ENCODE measurements at places on chromosomes 5 and 9.

GRCh38 chr9:7601739-7602138 lies 197.8 kb downstream of the DMAC1 start:
- no peak for DNase-seq

- DNase-seq: no peak
Observed at GRCh38 chr9:104775976-104776375, 12.0 kb downstream of the NIPSNAP3B start.

GRCh38 chr9:87671478-87671877 lies 54.4 kb upstream of the CTSL start:
- no peak for DNase-seq

- no peak for DNase-seq
Observed at GRCh38 chr9:127876026-127876763, 1.3 kb downstream of the AK1 start.

- DNase-seq: peak; percentile 24
Observed at GRCh38 chr5:120678279-120678678, 214.2 kb downstream of the PRR16 start.

DNA sequence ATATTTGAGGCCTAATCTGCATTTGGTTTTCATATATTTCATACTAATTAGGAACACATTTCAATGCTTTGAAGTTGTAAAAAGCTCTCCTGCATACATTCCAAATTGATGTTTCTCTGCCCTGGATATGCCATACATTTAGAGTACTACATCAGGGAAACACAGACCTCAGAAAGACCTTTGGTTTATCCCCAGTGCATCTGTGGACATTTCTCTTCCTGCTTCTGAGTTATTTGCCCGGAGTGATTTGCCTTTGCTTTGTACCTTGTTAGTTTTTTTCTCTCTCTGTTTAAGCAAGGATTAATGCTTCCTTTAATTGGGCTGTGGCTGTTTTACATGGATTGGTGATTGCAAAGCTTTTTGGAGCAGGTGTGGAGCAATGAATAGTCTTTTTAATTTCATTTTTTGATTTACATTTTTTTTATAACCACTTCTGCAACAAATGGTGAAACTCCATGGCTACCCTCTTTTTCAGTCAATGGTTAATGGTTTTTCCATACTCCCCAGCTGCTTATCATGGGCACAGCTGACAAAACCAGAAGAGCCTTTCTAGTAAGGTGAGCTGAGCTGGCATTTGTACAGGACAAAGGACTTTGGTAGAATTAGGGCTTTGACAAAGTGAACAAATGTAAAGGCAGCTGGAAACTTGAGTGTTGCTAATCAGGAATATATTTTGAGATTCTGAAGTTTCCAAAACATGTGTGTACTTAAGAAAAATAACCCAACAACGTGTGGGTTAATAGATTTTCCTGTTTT lies 54.2 kb downstream of the ZSWIM6 start:
- no peak for DNase-seq

GRCh38 chr9:68626526-68626925 lies 78.5 kb upstream of the PIP5K1B start:
- no peak for DNase-seq

DNA sequence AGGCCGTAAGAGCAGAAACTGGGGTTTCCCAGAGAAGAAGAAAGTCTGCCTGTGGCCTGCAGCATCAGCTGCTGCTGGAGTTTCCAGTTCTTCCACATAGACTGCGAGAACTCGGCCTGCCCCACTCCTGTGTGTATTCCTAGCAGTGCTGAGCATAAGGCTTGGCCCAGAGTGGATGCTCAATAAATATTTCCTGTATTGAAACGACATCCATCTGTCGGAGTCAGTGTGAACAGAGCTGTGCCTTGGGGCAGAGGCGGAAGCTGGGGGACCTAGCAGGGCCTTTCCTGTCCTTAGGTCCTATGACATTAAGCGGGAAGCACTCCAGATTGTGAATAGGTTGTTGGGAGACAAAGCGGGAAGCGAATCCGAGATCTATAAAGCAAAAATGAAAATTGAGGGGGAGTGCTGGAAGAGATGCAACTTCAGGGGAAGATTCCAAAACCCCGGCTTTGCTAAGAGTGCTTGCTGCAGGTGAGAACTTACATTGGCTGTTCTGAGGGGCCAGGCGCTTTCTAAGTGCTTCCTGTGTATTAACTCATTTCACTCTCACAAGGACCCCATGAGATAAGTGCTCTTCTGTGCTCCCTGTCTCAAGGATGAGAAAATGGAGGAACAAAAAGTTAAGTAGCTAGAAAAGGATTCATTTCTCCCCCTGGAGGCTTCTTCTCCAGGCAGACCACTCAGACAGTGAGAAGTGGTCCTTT lies 76.1 kb upstream of the CXCL14 start:
- no peak for DNase-seq

- DNase-seq: no peak
Observed at GRCh38 chr9:111362526-111362925, 32.5 kb upstream of the OR2K2 start.

GRCh38 chr5:151682240-151682639 lies 4.5 kb downstream of the SPARC start:
- DNase-seq: no peak

GRCh38 chr5:177372910-177373309 lies 11.3 kb upstream of the SLC34A1 start:
- no peak for DNase-seq

DNA sequence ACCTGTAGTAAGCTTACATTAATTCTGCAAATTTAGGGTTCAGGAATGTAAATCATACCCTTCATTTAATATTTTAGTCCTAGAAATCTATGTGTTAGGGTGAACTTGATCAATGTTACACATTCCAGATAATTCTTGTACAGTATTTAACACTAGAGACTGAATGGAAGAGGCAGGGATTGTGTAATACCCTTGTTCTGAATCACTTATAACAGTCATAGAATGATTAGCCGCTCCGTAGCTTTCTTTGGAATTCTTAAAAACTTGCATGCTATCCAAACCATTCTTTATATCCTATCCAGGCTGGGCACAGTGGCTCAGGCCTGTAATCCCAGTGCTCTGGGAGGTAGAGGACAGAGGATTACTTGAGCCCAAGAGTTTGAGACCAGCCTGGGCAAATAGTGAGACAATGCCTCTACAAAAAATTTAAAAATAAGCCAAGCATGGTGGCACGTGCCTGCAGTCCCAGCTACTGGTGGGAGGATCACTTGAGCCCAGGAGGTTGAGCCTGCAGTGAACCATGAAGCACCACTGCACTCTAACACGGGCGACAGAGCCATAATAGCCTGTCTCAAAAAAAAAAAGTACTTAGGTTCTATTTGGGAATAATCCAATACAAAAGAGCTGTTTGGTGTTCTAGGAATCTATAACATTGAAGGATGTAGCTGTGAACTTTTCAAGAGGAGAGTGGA lies 8.3 kb downstream of the ZNF483 start:
- DNase-seq: peak; percentile 20

- DNase-seq: no peak
Observed at GRCh38 chr5:145375521-145375920, 459.6 kb downstream of the PRELID2 start.

GRCh38 chr5:132176987-132177386 lies 50.7 kb downstream of the P4HA2 start:
- DNase-seq: peak; percentile 20

GRCh38 chr5:106749826-106750225 lies 920.9 kb downstream of the EFNA5 start:
- no peak for DNase-seq

GRCh38 chr9:108158236-108158995 lies 668.8 kb upstream of the KLF4 start:
- DNase-seq: no peak

DNA sequence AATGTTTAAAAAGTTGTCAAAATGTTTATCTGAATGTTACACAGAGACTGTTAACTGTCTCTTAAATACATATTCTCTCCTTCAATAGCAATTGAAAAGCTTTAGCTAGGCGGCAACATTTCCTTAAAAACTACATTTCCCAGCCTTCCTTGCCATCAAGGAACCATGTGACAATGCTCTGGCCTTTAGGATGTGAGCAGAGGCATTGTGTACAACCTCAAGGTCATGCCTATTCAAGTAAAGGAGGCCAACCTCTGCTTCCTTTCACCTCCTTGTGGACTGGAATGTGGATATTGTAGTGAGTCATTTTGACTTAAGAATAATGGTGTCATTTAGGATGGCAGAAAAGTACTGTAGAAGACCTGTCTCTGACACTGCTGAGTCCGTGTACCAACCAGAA lies 23.7 kb upstream of the MROH2B start:
- DNase-seq: peak; percentile 58

- peak; percentile 39 for DNase-seq
Observed at GRCh38 chr5:124669956-124670721, 76.3 kb downstream of the ZNF608 start.

- DNase-seq: peak; percentile 66
Observed at GRCh38 chr5:136037001-136037705, 8.4 kb downstream of the TGFBI start.

GRCh38 chr9:120608421-120608820 lies 28.5 kb upstream of the CDK5RAP2 start:
- no peak for DNase-seq

DNA sequence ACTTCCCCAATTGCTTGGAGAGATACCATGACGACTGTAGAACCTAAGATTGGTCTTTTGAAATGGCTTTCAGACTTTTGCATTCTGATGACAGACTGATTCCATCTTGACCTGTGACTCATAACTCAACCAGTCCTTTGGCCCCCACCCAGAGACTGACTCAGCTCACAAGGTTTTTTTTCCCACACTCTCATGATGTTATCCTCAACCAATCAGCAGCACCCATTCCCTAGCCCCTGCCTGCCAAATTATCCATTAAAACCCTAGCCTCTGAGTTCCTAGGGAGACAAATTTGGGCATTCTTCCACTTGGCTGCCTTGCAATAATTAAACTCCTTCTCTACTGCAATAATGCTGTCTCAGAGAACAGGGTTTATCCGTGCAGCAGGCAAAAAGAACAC lies 1263.3 kb upstream of the CDH9 start:
- DNase-seq: peak; percentile 88

DNA sequence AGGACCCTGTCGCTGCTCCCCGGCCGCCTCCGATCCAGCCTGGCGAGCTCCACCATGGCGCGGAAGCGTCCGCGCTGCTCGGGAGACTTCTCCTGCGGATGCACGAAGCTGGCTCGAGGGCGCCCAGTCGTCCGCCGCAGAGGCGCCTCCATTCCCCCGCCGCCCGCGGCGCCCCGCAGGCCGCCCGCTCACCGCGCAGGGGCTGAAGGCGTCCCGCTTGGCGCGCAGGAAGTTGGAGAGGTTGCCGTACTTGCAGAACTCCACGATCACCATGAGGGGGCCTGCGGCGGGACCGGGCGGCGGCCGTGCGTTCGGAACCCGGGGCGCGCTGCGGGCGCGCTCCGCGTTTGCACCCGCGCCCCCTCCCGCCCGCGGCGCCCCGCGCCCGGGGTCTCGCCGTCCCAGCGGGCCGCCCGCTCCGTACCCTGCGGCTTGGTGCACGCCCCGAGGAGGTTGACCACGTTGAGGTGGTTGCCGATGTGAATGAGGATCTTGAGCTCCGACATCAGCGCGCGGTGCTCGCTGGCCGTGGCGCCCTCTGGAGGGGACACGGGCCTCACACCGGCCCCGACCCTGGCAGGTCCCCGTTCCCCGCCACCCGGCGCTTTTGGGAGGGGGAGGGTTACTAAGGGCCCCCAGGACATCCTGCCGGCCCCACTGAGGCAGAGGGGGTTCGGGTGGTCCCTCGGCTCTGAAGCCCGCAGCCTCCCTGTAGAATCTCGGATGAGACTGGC lies 27.7 kb upstream of the SCGB3A1 start:
- DNase-seq: peak; percentile 53

DNA sequence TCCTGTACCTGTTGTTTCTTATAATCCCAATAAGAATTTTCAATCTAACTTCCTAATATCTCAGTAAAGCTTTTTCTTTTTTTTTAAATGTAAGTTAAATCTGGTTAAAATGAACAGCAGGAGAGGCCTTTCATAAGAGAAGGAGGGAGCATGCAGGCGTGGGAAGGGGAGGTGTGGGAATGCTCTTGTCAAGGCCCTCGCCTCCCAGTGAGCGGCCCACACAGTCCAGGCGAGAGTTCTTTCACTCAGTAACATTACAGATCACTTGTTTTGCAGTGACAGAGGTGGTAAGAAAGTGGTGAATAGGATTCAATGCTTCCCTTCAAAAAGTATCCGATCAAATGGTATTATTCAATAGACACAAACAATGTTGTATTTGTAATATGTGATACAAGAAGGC lies 125.0 kb downstream of the EPB41L4A start:
- DNase-seq: no peak

DNA sequence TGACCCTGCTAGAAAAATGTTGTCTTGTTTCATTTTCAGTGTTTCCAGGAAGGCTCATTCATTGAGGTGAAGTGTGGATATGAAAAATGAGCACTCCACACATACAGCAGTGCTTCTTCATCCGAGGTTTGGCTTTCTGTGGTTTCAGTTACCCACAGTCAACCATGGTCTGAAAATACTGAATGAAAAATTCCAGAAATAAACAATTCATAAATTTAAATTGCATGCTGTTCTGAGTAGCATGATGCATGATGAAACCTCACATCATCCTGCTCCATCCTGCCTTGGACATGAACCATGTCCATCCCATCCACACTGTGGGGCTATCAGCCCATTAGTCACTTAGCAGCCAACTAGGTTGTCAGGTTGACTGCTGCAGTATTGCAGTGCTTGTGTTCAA lies 10.4 kb upstream of the SLC45A2 start:
- peak; percentile 47 for DNase-seq

DNA sequence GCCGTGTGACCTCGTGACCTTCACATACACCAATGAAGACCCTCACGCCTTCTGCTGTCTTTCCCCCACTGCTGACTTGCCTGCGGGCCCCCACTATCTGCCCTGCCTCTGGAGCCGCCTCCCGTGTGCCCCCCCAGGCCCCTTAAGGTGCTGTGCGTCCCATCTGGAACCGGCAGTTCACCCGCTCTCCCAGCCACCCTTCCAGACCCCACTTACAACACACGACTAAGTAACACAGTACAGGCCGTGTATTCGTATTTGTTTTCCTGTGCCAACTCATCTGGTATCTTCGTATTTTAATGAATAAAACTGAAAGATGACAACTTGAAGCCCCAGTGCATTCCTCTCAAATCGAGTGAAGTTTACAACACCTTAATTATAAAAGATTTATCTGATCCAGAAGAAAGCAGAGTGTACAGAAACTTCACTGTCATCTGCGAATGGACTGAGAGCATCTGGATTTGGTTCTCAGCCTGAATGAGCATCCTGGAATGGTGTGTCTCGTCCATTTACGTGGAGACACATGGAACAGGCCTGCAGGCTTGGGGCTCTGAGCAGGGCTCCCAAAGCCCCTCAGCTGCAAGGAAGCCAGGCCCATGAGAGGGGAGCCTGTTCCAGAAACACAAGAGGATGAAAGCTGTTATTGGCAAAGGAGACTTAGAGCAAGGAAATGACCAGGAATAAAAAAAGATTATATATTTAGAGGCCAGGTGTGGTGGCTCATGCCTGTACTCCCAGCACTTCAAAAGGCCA lies 21.9 kb upstream of the TERT start:
- no peak for DNase-seq

- DNase-seq: no peak
Observed at GRCh38 chr5:178090856-178091255, 22.5 kb upstream of the N4BP3 start.

- DNase-seq: no peak
Observed at GRCh38 chr5:124665035-124665434, 81.4 kb downstream of the ZNF608 start.

- DNase-seq: no peak
Observed at GRCh38 chr5:115289104-115289503, 7.3 kb downstream of the CCDC112 start.

GRCh38 chr5:135456238-135457099 lies 4.3 kb upstream of the TIFAB start:
- DNase-seq: peak; percentile 87

- DNase-seq: peak; percentile 33
Observed at GRCh38 chr5:15026011-15026893, 154.7 kb upstream of the ANKH start.

GRCh38 chr9:20603524-20604268 lies 18.6 kb downstream of the MLLT3 start:
- DNase-seq: no peak

Measured in fibroblast of pulmonary artery (primary cell).